Activated CD4-positive, CD25-positive, alpha-beta regulatory T cell (primary cell): ENCODE measurements at places on chromosomes 12 and 14.

GRCh38 chr12:120739821-120740613 is 14.4 kb downstream of the ACADS start:
- no peak for DNase-seq

GRCh38 chr12:43289426-43289801 is 262.6 kb downstream of the ADAMTS20 start:
- no peak for DNase-seq

DNA sequence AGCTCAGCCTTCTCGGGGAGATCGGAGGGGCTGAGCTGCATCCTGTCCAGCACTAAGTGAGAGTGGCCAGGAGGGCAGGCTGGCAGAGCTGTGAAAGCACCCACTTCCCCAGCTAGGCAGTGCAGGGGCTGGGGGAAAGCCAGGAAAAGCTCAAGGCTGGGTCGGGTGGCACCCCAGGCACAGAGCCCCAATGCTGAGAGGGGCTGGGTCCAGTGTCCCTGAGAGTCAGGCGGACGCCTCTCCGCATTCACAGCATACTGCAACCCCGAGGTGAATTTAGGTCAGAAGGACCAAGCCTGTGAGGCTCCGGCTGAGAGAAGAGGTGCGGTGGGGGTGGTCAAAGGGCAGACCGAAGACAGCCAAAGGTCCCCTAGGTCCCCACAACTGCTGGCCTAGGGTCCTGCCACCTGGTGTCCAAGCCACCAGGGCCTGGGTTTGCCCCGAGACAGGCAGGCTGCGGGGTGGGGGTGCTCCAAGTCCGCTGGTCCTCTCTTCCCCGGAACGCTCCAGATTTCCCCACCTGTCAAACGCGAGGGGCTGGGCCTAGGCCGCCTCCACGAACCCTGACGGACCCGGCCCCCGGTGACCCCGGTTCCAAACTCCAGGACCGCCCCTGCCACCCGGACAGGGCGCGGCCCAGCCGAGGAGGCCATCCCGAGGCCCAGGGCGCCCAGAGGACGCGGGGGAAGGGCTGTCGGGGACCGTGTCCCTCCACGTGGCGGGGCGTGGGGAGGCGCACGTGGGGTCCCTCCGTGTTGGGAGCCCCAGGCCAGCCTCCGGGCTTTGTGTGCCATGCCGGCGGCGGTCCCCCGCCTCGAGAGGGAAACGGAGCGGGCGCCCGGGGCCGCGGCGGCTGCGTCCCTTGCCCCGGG is 527 bp downstream of the CAMKK2 start:
- DNase-seq = no peak

DNA sequence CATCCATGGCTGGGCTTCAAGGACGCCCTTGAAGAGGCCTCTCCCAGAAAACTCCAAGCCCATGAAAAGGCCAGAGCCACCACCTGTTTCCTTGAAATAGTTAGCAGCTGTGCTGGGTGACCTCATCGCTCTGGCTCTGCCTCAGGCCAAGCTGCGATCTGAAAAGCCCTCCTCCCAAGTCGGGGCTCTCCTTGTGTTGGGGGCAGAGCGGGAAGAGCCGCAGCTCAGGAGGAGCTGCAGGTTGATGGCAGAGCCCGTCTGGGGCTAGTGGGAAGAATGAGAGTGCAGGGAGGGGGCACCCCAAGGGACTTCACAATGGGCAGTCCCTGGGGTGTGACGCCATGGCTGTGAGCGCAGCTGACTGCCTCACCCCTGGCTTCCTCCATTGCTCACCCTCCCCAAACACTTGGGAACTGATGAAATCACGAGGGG is 50.0 kb upstream of the STON2 start:
- DNase-seq = no peak

DNA sequence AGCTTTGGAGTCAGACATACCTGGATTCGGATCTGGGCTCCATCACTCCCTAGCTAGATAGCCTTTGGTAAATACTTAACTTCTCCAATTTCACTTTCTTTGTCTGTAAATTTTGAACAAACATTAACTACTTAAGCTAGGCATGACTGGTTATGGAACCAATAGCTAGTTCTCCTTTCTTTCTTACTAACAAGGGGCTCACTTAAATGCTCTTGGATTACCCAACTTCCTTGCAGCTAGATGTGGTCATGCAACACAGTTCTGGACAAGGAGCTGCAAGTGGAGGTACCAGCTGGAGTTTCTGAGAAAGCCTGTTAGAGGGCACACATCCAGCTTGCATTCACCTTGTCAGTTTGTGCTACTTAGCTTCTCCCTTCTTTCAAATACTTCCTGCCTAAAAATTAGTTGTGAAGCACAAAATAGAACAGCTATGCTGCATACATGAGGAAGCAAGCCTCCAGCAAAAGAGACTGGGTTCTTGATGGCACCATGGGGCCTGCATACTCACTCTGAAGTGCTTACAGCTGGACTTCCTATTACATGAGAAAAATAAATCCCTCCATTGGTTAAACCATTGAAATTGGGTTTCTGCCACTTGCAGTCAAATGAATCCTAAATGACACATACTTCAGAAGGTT is 210.1 kb upstream of the EEA1 start:
- no peak for DNase-seq

DNA sequence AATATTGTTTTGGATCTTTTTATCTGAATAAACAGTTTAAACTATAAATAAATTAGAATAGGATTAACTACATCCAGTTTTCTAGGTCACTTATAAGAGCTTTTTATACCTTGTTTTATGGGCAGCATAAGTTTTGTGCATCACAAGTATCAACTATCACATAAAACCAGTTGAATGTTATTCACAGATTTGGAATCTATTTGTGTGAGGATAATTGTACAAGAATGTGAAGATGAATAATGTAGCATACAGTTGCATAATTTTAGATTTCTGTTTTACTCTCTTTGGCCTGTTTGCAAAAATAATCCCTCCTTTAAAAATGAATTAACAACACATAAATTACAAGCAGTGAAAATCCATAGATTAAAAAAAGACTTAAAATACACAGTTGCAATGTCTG is 88.8 kb downstream of the SCFD1 start:
- no peak for DNase-seq

GRCh38 chr12:110776410-110776809 is 33.7 kb upstream of the PPP1CC start:
- DNase-seq = no peak

DNA sequence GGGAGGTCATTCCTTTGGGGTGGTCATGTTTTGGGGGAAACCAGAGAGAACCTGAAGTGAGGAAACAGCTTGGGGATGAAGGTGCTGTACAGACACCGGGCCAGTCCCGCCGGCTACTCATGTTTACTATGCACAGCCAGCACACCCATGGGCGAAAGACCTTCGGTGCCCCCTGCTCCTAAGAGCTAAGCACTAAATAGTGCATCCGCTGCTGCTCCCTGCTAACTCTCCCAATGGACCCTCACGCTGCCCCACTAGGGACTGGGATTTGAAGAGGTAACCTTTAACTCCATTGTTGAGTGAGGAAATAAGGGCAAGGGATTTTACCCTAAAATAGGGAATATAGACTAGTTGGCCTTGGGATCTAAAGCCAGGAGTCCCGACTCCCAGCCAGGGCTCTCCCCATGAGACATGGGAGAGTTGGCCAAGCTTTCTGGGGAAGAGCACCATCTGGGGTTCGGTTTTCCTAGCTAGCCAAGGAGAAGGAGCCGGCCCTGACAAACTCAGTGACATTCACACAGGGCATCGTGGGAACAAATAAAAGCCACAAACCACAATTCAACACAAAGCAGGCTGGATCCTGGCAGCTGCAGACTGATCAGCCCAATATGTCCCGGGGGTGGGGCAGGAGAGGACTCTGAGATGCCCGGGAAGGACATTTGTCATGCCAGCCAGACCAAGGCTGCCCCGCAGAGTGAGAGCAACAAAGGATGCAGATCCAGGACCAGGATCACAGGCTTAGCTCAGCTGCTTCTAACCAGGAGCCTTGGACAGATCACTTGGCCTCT is 91.7 kb downstream of the SINHCAF start:
- DNase-seq = no peak

- no peak for DNase-seq
These were observed 277.7 kb downstream of the TMTC2 start for GRCh38 chr12:82964446-82964845.

DNA sequence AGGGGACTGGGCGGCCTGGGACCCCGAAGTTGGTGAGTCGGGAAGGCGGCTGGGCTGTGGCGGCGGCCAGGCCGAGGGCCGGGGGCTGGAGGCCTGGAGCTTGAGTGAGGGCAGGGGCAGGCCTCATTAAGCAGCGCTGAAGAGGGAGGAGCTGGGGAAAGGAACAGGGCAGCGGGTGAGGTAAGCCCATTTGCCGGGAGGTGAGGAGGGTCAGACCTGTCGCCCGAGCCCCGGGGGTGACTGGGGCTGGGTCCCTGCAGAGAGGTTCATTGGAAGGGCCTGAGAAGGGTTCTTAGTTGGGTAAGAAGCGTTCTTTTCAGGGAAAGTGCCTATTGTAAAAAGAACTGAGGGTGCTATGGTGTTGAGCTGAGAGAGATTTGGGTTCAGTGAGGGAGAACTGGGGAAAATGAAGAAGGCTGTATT is 441 bp downstream of the RAB5B start:
- DNase-seq = no peak

GRCh38 chr14:96637521-96637920 is 135.3 kb downstream of the PAPOLA start:
- DNase-seq = no peak
